H4 (cell line): ENCODE measurements at places on chromosomes 12 and 14. TPM values are rescaled to one million over a fixed set of nuclear protein-coding genes. Genes with fewer than 3 reads are reported as not detected.

DNA sequence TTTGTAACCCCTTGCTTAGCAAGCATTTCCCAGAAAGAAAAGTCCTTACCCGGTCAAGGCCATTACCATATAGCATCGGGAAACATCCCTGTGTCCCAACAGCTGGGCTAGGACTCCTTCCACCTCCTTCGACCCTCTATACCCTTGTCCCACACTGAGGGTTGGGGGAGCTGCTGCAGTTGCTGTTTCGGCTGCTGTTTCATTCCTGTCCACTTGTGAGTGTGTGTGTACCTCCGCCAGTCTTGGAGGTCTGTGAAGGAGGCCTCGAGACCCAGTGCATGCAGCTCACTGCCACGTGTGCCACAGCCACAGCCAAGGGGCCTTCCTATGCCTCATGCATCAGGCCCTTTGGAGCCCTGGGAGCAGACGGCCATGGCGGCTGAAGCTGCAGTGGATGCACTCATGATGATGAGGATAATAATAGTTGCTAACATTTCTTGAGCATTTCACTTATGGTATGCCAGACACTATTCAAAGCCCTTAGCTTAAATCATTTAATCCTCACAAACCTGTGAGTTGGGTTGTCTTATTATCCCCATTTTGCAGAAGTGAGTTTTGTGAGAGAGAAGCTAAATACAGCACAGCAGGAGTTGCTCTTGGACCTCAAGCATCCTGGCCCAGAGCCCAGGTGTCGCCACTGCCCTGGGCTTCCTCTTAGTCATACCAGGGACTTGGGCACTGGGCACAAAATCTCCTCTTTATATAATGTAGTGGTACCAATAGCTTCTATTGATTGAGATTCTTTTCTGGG lies 156.5 kb downstream of the PRKCH start:
- DNase-seq: peak; percentile 84

- DNase-seq: peak; percentile 70
Observed at GRCh38 chr12:92570056-92570753, 132.6 kb upstream of the PLEKHG7 start.

The IL22 gene
- total RNA-seq: not detected in 2 replicates

GRCh38 chr14:75877884-75878283 lies 103.9 kb downstream of the TGFB3 start:
- no peak for DNase-seq

DNA sequence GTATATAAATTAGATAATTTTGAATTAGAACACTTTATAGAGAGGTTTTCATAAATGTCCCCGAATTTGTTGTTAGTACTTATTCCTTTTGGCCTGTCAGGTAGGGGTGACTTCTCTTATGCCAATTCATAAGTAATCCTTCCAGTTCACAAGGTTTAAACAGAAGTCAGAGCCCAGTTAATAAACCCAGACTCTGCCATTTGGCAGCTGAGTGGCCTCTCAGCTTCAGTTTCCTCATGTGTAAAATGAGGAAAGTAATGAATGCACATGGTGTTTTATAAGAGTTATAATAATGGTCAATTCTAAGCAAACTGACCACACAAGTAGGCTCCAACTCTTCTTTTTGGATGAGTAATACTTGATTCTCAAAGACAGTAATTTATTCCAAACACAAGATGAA lies 10.3 kb downstream of the MTERF2 start:
- DNase-seq: no peak

DNA sequence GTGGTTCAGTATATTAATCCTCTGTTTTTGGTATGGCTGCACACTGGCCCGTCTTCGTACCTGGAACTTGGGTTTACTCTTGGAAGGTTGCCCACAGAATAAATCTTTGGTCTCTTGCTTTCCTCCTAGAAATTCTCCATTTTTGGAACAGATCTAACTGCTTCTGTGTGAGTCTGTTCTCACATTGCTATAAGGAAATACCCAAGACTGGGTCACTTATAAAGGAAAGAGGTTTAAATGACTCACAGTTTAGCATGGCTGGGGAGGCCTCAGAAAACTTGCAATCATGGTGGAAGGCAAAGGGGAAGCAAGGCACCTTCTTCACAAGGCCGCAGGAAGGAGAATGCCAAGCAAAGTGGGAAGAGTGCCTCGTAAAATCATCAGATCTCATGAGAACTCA lies 407.8 kb upstream of the PDE3A start:
- no peak for DNase-seq

The PTHLH gene
- 1.1 and 2.0 TPM in 2 replicates for total RNA-seq

DNA sequence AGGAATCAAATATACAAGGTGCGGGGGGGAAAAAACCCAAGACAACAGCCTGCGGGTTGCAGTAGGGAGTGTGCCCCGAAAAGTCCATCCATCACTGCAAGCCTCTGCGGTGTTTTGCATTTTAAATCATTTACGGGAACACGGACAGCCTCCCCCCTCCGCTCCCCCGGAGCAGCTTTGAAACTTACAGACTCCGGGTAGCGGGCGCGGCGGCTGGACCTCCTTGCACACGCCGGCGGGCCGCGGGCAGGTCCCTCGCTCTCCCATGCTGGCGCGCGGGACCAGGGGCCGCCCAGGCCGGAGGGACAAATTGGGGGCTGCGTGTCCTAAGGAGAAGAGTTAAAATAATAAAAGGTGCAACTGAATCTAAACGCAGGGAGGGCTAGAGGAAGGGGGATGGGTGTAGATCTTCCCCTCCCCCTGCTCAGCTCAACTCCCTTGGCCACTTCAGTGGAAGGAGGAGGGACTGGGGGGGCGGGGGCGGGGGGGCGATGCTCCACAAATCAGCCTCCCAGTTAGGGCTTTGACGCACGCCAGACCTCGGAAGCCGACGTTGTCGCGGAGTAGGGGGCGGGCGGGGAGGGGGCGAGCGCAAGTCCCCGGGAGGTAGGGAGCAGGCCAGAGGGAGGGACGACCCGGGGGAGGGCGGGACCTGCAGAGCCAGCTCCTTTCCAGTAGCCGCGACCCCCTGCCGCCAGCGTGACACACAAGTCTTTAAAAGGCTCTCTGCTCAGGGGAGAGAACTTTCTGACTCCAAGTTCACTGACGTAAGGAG lies at the start of gene KCNJ8:
Gene KCNJ8, minus strand, starts transcription at position 349 of the 775 bp plus-strand sequence. CDS start 1,090 bp downstream, outside the sequence.
- peak; percentile 15 for DNase-seq

DNA sequence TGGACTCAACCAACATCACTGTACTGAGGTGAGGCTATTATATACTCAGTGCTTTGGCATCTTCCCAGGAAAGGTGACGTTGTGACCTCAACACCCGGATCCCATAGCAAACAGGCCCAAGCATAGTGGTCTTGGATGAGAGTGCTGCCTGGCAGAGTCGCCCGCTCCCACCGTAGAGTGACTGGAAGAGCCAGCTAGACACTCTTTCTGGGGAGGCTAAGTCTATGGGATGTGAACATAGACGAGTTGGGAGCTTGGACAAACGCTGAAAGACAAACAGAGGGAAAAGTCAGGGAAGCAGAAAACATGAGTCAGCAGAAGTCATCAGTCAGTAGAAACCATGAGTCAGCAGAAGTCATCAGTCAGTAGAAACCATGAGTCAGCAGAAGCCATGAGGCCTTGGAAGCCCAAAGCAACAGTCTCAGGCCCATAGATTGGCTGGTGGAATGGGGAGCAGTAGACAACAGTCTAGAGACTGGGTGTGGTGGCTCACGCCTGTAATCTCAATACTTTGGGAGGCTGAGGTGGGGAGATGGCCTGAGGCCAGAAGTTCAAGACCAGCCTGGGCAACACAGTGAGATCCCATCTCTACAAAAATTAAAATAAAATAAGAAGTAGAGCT lies 66.4 kb upstream of the MAP1LC3B2 start:
- peak; percentile 82 for DNase-seq

GRCh38 chr12:113838896-113839295 lies 127.2 kb downstream of the RBM19 start:
- DNase-seq: no peak
